ENCODE measurements at places on chromosomes 11 and 22. TPM values are rescaled to one million over a fixed set of nuclear protein-coding genes. Genes with fewer than 3 reads are reported as not detected.

Gene LRP4
- total RNA-seq = not detected

Gene MYO7A
- total RNA-seq = 0.07 TPM

DNA sequence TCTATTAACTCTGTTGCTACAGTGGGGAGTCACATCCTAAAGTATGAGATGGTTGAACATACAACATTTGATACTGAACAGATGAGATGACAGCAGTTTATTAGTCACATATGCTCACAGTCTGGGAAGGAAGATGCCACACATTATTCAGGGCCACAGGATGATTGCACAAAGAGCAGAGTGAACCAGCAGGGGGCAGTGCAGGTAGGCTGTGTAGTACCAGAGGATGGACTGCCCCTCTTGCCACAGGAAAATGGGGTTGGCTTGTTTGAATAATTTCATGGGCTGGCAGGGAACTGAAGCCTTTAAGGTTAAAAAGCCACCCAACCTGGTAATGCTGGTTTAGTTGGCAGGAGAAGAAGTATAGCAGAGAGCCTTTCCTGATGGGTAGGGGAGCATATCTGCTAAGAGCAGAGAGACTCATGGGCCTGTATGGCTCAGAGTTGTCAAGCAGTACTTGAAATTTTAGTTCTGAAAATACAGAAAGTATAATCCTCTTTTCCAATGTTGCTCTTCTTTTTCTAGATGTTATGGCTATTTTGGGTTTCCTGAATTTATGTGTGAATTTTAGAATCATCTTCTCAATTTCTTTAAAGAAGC, 180.4 kb upstream of the B3GAT1 start:
- H3K27me3 ChIP-seq = no peaks in the 10 kb centered on the region
- H3K4me1 ChIP-seq = no peaks in the 10 kb centered on the region
- H3K27ac ChIP-seq = no peak overlapping the region
- H3K36me3 ChIP-seq = no peaks in the 10 kb centered on the region
- no peak for DNase-seq

- no peak for DNase-seq
- no peaks in the 10 kb centered on the region for H3K4me1 ChIP-seq
These were observed 86.6 kb downstream of the DGCR2 start for GRCh38 chr22:19035474-19036228.

DNA sequence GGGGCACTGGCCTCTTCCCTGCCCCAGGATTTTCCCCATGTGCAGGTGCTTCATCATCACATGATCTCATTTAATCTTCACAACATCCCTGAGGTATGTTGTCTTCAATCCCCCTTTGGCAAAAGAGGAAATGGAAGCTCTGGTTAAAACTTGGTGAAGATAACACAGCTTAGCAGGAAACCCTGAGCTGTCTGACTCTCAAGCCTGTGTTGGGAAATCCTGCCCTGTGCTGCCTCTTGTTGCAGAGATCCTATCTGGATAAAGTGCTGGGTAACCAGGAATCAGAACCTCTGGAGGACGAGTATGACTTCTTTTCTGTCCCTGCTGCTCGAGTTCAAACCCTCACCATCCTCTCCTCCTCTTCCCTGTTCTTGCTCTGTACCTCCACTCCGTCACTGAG, 13.1 kb upstream of the E2F8 start:
- no peaks in the 10 kb centered on the region for H3K27me3 ChIP-seq
- no peak for DNase-seq
- no peaks in the 10 kb centered on the region for H3K36me3 ChIP-seq
- no peaks in the 10 kb centered on the region for H3K4me1 ChIP-seq

DNA sequence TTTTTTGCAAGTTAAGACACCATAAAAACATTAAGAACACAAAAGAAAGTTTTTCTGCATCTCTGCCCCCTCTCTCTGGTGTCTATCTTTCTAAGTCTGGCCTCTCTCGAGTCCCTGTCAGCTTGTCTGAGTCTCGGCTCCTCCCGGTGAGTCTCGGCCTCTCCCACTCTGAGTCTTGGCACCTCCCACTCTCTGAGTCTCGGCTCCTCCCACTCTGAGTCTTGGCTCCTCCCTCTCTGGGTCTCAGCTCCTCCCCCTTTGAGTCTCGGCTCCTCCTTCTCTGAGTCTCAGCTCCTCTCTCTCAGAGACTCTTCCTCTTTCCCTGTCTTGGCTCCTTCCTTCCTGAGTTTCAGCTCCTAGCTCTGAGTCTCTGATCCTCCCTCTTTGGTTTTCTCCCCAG, 72.5 kb upstream of the AMPD3 start:
- H3K27me3 ChIP-seq = no peaks in the 10 kb centered on the region
- no peak for DNase-seq
- H3K36me3 ChIP-seq = no peaks in the 10 kb centered on the region
- H3K4me1 ChIP-seq = no peaks in the 10 kb centered on the region
